Activated naive CD8-positive, alpha-beta T cell treated with anti-CD3 and anti-CD28 coated beads, Interleukin-2, amount 50 U/mL, for 16 hours (primary cell): ENCODE measurements at places on chromosomes 6 and 20.

GRCh38 chr20:2804852-2805688, 4.6 kb upstream of the CPXM1 start:
- no peak for DNase-seq

- no peak for DNase-seq
Measured at GRCh38 chr20:25088267-25088666, 6.3 kb upstream of the VSX1 start.

DNA sequence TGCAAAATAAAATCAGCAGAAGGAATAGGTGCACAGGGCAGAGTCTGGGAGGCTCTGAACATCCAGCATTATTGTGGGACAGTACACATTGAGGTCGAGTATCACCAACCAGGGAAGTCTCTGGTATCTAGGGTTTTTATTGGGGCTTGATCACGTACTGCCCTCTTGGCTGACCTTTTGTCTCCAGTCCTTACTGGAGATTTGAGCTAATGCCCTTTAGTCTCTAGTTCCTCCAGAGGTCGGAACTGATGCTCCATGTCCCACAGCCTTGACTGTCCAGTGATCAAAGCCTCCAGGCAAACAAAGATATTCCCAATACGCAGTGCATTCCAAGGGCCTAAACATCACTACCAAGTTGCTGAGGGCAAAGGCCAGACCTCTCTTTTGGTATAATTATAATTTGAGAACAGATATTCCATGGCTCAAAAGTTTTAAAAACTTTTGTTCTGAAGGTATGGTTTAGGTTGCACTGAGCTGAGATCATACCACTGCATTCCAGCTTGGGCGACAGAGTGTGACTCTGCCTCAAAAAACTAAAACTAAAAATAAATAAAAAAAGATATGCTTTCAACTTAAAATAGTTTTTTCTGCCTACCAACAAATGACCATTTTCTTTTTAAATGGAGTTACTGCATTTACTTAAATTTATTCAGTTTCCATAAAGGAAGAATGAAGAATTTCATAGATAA, 56.9 kb upstream of the DYNLRB1 start:
- DNase-seq: no peak

DNA sequence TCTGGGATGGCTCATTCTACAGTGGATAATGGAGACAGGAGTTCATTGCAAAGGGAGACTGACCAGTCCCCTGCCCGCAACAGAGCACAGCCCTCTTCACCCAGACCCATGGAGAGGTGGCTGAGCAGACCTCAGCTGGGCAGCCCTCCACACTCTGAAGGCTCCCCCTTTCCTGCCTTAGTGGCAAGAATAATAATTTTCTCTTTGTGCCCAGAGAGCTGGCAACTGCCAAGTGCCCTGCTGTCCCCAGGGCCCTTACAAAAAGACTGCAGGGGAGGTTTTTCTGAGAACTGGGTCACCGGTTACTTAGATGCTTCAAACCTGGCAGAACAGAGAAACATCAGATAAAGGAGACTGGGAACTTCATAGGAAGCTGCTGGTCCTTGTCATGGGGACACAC, 35.4 kb upstream of the ZNFX1 start:
- DNase-seq: no peak

- DNase-seq: no peak
Measured at GRCh38 chr6:5869676-5870075, 137.0 kb downstream of the NRN1 start.
